ENCODE measurements at places on chromosomes 16 and 17.
A peak's percentile ranks its signal among the peaks of the same experiment; 100 is the strongest.

DNA sequence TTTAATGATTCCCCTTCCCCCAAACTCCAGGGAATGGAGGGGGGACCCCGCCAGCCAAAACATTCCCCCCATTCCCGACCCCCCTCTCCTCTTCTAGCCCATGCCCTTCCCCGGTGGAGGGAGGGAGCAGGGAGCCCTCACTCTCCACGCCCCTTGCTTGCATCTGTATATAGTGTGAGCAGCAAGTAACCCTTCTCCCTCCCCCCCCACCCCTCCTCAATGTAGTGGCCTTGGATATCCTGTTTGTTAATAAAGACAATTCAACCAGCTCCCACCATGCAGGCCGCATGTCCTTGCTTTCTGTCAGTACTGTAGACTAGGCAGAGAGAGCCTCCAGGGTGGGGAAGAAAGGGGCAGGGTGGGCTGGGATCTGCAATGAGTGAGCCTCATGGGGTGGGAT is 1.6 kb upstream of the C17orf107 start:
- DNase-seq, result no peak

GRCh38 chr17:67582673-67583081 is 135.1 kb upstream of the NOL11 start:
- no peak for DNase-seq

DNA sequence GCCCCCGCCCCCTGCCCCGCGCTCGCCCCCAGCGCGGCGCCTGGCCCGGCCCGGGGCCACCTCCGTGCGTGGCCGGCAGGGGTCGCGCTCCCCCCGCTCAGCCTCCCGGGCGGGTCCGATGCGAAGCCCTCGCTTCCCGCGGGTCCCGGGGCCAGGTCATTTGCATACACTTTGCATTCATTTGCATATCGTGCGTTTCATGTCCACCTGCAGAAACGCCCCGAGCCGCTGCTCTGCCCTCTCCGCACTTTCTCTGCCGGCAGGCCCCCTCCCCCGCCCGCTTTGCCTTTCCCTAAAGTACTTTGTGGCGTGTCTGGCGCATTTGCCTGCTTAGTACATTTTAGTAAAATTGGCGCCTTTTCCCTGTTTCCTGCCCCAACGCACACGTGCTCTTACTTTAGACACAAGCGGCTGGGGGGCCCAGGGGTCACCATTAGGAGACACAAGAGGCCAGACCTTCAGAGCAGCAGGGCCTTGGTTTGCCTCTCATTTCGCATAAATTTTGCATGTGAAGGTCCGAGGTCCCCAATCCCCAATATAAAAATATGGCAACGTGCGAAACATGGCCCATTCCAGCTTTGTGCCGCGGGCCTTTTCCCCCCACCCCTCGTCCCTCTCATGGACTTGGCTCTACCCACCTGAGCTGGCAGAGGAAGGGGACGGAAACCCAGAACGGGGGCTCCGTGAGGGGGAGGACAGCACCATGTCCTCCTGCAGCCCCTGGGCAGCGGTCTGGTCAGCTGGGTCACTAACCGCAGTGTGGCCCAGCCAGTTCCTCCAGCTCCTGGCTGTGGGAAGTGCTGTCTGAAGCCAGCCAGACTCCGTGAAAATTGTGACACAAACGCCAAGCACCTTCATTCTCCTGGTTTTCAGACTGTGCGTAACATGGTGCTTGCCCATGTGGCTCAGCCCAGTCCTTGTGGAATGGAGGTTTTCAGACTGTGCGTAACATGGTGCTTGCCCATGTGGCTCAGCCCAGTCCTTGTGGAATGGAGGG is 34.8 kb downstream of the CBFA2T3 start:
- peak; percentile 82 for DNase-seq

DNA sequence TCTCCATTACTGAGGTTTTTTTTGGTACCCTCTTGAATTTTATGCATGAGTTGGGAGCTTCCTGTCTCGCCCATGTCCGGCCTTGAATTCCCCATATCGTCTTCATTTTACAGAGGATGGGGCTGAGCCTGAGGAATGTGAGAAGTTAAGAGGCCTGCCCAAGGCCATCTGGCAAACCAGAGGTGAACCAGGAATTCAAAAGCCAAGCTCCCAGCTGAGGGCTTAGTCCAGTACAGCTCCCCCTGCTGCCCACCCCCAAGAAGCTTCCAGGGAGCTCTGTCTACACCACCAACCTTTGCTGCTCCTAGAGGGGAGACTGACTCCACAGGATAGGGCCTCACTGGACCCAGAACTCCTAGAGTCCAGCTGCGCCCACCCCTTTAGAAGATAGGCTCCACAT is 20.7 kb upstream of the C16orf78 start:
- no peak for DNase-seq

DNA sequence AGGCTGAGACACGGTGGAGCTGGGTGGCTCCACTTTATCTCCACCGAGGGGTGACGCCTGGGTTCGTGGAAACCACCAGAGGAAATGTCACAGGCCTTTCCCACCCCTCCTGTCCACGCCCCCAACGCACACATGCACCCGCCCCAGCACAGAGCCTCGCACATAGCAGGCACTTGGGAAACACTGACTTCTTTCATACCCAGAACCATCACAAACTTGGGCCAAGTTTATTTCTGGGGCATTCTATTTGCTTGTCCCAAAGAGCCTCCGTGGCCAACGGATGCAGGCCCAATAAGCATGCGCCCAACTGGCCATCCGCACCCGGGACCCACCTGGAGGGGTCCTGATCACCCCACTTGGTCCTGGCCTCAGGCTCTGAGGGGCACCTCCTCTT is 3.3 kb downstream of the BCAR1 start:
- no peak for DNase-seq

DNA sequence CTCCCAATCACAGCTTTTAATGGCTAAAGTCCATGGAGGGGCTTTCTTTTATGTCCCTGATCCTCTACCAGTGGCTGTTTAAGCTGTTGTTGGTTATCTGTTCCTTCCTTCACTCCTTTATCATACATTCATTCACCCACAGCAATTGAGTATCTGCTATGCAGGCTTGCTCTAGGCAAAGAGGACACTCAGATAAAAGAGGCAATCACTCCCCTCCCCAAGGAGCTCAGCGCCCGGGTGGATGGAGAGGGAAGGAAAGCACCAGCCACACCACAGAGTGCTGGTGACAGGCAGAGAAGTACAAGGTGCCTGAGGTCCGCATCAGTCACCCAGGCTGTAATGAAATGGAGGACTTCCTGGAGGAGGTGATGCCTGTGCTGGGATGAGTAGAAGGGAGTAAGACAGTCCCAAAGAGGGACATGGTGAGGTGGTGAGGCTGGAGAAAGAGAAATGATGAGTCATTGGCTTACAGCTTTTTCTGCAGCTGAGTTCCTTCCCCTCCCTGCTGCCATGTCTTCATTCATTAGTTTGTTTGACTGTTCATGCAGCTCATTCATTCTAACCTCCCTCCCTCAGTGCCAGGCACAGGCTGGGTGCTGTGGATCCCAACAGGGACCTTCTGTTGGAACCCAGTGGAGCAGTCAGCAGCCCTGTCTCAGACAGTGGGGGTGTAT is 12.8 kb upstream of the NGFR start:
- DNase-seq, result no peak

DNA sequence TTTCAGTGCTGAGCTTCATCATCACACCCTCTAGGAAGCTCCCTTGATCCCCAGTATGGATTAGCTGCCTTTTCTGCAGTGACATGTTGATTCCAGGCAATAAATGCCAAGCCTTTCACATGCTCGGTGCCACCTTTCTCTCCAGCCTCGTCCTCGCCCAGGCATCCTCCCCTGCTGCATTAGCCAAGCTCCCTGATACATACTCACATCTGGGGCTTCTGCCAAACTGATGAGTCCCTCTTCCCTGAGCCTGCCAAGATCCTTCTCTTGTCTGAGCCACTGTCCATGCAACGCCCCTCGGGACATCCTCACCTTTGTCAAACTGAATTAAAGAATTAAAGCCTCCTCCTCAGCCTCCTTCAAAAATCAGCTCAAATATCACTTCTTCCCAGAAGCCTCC is 538.5 kb upstream of the CDH11 start:
- no peak for DNase-seq

DNA sequence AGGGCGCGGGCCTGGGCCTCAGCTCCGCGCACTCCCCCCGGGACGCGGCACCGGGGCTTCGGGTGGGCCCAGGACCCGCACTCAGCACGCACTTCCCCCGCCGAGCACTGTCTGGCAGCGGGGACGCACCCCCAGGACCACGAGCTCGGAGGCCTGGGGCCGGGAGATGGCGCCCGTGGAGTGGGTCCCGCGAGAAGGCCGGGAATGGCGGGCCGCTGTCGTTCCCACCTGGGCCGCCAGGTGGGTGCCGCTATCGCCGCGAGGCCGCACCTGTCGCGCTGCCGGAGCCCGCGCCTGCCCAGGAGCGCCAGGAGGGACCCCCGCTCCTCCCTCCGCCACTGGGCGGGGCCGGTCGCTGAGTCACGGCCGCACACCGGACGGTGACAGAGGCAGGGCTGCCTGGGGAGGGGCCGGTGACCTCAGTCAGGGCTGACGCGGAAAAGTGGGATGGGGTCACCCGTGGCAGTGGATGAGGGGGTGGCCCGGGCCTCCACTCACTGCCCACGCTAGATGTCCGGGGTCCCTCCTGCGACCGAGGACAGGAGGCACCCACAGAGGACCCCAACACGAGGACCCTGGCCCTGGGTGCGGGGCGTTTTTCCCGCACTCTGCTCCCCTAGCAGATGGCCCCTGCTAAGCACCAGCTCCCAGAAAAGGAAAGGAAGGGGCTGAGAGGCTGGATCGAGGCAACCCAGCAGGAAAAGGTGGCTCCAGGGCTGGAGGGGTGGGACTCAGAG is 6.9 kb upstream of the ACTG1 start:
- DNase-seq, result peak; percentile 35

- no peak for DNase-seq
These were observed 32.2 kb downstream of the MARCHF10 start for GRCh38 chr17:62775876-62776275.

- DNase-seq, result no peak
These were observed 208.2 kb downstream of the C16orf78 start for GRCh38 chr16:49581630-49582298.

GRCh38 chr17:80919331-80920311 is 72.0 kb upstream of the CHMP6 start:
- no peak for DNase-seq

All from NCI-H526 treated with DMSO at 0.1 percent for 48 hours (cell line).